Mononuclear cell (primary cell): ENCODE measurements at places on chromosomes 1 and 21. TPM values are rescaled to one million over a fixed set of nuclear protein-coding genes. Genes with fewer than 3 reads are reported as not detected.

NENF gene
- 12.9 TPM for total RNA-seq

C1orf185 gene
- total RNA-seq = not detected

GJA5 gene
- under 0.01 TPM for total RNA-seq

KCNE2 gene
- not detected for total RNA-seq

CLCA1 gene
- total RNA-seq = not detected

ALX3 gene
- not detected for total RNA-seq

NUP210L gene
- total RNA-seq = under 0.01 TPM

RIMKLA gene
- 0.10 TPM for total RNA-seq

TNFRSF18 gene
- 1.2 TPM for total RNA-seq

LHX8 gene
- not detected for total RNA-seq

ATP5PF gene
- total RNA-seq = 21.9 TPM

OR2G6 gene
- 0.10 TPM for total RNA-seq

ACTL8 gene
- not detected for total RNA-seq

PRRX1 gene
- not detected for total RNA-seq

MMP23B gene
- total RNA-seq = 1.3 TPM

LRRIQ3 gene
- total RNA-seq = 0.21 TPM

TDRD10 gene
- total RNA-seq = not detected
